ENCODE measurements at places on chromosomes 3 and 15.

- DNase-seq, result no peak
Measured at GRCh38 chr3:73571238-73571794, 53.4 kb downstream of the PDZRN3 start.

DNA sequence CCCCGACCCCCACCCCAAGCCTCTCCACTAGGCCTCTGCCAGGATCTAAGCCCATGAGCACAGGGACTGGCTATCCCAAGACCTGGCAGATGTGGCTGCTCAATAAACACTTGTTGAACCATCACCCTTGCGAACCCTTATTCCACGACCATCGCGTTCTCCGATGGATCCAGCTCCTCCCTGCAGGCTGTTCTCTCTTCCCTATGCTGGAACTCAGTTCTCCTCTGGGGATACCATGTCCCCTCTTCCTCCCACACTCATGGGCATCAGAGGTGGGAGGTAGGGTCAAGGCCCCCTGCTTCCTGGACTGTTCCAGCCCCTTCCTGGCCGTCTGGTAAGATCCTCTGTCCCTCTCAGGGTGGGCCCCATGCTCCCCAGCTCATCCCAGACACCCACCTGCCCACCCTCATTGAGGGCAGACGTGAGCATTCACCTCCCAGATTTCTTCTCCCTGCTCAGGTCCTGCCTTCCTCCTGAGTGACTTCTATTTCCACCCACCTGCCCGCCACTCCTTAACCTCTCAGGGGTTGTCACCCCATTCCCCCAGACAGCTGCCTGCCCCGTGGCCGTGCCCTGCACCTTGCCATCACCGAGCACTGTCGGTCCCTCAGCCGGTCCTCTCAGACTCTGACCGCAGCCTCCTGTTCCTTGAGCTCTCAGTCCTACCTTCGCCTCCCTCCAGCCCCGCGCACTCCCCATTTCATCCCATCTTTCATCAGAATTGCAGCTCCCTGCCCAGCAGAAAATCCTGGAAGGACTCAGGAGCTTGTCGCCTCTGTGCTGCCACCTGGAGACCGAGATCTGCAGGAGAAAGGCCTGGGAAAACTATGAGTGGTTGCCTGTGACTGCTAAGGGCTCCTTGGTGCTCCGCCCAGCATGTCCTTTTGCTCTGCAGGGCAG, 42.0 kb downstream of the PML start:
- peak; percentile 86 for DNase-seq

- DNase-seq, result no peak
Measured at GRCh38 chr3:77093101-77093500, 53.2 kb downstream of the ROBO2 start.

GRCh38 chr15:39154227-39154638, 426.6 kb upstream of the THBS1 start:
- DNase-seq, result no peak

GRCh38 chr15:46151786-46152185, 517.0 kb downstream of the SQOR start:
- DNase-seq, result no peak

DNA sequence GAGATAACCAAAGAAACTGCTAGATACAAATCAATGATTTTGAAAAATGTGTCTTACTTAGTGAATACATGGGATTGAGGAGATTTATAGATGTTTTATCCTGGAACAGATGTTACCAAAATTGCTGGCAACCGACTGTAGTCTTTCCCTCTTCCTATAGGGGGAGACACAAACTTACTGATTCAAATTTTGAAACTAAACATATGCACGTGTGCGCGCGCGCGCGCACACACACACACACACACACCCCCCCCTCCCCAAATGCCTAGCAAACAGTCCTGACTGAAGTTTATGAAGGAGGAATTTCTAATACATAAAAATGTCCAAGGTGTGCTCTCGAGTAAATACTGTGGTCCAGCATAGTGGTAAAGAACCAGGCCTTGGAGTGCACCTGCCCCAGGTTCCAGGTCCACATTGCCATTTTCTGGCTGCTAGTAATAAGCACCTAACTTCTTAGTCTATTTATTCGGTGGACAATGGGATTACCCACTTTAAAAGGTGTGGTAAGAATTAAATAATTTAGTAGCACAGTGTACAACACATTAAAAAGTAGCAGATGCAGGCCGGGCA, 18.5 kb upstream of the C3orf62 start:
- DNase-seq, result peak; percentile 50

- DNase-seq, result no peak
Measured at GRCh38 chr3:164732166-164732565, 346.1 kb downstream of the SI start.

DNA sequence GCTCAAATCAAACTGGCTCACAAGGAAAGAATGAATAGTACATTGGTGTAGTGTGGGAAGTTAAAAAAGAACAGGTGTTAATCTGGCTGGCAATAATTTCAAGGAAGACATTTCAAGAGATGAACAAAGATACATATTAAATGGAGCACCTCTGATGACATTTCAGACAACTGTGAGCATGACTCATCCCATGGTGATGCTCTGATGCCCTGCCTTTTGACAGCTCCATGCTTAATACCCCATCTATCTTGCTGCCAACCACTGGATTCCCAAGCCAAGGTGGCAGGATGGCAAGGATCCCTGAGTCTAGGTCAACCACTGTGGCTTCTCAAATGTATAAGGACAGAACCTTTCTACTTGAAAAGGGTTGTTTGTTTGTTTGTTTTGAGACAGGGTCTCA, 29.3 kb downstream of the LRRC2 start:
- no peak for DNase-seq

DNA sequence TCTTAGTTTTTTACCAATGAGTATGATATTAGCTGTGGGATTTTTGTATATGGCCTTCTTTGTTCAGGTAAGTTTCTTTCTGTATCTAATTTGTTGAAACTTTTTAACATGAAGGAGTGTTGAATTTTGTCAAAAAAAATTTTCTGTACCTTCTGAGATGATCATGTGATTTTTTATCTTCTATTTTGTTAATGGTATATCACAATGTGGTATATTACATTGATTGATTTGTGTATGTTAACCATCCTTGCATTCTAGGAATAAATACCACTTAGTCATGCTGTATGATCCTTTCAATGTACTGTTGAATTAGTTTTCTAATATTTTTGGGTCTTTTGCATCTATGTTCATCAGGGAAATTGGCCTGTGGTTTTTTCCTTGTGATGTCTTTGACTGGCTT, 92.5 kb upstream of the MNS1 start:
- DNase-seq, result no peak

DNA sequence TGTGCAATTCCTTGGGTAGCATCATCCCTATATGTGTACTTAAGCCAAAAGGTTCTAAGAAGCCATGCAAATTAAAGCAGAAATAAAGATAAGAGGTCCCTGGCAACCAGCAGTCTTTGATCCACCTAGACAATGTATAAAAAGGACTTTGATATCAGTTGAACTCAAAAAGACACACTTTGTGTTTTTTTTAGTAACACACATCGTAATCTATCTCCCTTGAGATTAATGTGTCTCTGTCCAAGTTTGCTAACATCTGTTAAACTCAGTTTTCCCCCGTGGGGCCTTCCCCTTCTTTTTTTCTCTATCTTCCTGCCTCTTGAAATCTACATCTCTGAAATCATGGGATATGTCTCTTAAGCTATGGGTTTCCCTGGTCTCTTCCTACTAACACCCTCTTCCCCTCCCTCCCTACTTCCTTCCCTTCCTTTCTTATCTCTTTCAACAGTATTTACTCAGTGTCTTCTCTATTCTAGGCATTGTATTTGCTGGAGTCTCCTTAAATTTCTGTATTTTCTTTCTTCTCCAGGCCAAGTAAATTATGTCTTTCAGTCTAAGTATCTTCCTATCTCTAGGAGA, 27.7 kb downstream of the ALDH1A2 start:
- no peak for DNase-seq

DNA sequence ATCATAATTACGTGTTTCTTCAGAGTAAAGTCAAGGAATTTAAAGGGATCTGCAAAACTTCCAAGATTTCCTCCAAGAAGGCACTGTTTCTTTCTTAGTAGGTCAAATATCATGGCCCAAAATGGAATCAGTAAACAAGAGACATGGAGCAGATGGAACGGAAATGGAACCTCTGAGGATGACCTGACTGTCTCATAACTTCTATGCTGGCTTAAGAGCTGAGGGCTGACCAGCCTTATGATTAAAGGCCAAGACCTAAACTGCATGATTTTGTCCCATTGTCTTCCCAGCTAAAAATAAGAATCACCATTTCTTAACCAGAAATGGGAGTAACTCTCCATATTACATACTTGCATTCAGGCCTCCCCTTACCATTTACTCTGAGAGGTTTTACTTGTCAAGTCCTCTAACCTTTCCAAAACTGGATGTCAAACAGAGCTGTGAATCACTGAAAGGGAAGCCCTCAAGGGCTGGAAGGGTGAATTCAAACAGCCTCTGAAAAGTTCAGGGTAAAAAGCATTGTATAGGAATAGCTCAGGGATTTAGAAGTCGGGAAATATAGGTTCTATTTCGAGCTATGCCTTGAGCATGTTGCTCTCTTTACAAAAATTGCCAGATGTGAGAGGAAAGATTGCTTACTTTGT, 103.7 kb downstream of the MEIS2 start:
- DNase-seq, result no peak

GRCh38 chr3:61975936-61976335, 397.4 kb downstream of the FEZF2 start:
- DNase-seq, result no peak

- DNase-seq, result no peak
Measured at GRCh38 chr3:53009826-53010539, 35.9 kb downstream of the SFMBT1 start.

DNA sequence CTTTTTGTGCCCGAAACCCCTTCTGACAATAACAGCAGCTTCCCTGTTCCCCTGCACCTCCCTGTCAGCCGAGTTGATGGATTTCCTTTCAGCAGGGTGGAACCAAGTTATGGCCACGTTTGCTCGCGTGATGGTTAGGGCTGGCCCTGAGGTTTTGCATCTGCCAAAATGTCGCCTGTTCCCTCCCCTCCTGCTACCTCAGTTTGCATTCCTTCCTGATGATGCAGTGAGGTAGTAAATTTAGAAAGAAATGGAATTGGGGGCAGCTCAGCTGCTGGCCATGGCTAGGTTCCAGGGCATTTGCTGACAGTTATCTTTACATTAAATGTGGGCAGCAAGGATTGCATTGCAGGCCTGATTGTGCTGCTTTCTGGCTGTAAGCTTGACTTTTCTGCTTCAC, 13.2 kb downstream of the LIMD1 start:
- DNase-seq, result peak; percentile 53

GRCh38 chr3:11212299-11212608, 58.0 kb downstream of the HRH1 start:
- DNase-seq, result peak; percentile 50

DNA sequence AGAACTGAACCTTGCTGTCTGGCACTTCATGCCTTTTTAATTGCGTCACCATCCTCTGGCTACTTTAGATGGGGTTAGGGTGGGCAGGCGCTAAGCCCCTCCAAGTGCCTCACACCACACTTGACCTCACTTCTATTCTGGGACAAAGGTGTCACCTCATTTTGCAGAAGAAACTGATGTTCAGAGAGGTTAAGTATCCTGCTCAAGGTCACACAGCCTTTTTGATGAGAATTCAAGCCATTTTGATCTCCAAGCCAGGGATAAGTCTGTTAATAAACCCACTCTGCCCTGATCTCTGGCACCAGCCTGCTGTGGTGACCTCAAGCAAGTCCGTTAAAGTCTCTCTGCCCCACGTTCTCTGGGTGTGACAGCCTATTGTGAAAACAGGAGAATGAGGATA, 58.8 kb upstream of the PRR23C start:
- DNase-seq, result no peak

GRCh38 chr3:135564696-135565095, 400.8 kb upstream of the PPP2R3A start:
- DNase-seq, result no peak

- DNase-seq, result peak; percentile 37
Measured at GRCh38 chr15:66454143-66454542, 43.4 kb downstream of the SNAPC5 start.

GRCh38 chr15:77855871-77856270, 221.6 kb downstream of the TBC1D2B start:
- DNase-seq, result no peak

- DNase-seq, result peak; percentile 53
Measured at GRCh38 chr3:177932750-177933660, 603.2 kb upstream of the KCNMB2 start.

All from fibroblast of pulmonary artery (primary cell).